ENCODE measurements at places on chromosomes 12 and 14. TPM values are rescaled to one million over a fixed set of nuclear protein-coding genes. Genes with fewer than 3 reads are reported as not detected.

- H3K27ac ChIP-seq: no peak overlapping the region
- H3K4me1 ChIP-seq: no peaks in the 10 kb centered on the region
- H3K36me3 ChIP-seq: no peaks in the 10 kb centered on the region
- no peak for DNase-seq
- H3K4me3 ChIP-seq: no peak overlapping the region
These were observed 11.9 kb upstream of the KLRB1 start for GRCh38 chr12:9619411-9620179.

RASSF8 gene
- total RNA-seq: 81.0 TPM

- no peak overlapping the region for H3K4me3 ChIP-seq
- no peak for DNase-seq
- H3K27me3 ChIP-seq: no peaks in the 10 kb centered on the region
- H3K36me3 ChIP-seq: no peaks in the 10 kb centered on the region
- H3K4me1 ChIP-seq: no peaks in the 10 kb centered on the region
- no peak overlapping the region for H3K27ac ChIP-seq
These were observed 968.5 kb downstream of the AACS start for GRCh38 chr12:126033751-126034150.

DNA sequence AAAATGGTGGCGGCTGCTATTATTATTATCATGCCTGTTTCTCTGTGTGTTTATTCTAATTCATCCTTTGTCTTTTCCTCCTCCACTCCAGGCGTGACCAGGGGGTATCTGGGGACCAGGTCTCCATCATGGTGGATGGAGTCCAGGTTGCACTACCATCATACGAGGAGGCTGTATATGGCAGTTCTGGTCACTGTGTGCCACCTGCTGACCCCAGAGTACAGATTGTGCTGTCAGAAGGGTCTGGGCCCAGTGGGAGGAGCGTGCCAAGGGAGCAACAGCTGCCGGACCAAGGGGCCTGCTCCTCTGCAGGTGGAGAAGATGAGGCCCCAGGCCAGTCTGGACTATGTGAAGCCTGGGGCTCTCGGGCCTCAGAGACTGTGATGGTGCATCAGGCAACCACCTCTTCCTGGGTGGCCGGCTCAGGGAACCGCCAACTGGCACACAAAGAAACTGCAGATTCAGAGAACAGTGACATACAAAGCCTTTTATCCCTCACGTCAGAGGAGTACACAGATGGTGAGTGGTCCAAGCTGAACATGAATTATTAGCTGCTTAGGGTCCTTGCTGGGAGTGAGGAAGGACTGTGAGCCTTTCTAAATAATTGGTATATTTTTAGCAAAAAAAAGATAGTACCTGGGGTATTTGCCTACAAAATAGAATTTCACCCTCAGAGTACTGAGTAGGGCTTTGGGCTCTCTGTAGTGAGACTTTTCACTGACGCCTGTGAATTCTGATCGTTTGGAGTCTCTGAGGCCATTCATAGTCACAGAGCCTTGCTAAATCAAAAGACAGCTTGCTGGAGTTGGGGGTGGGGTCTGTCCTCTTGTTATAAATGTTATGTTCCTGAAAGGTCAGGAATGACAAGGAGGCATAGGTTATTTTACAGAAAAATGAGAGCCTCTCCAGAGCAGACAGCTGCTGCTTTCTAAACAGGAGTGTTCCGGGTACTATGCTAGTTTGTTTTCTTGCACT lies 58.1 kb upstream of the SRSF5 start:
- H3K27ac ChIP-seq: no peak overlapping the region
- peaks cover 31% of the 10 kb centered on the region for H3K4me1 ChIP-seq
- no peaks in the 10 kb centered on the region for H3K27me3 ChIP-seq
- H3K36me3 ChIP-seq: peaks cover 70% of the 10 kb centered on the region
- DNase-seq: no peak

NT5DC3 gene
- total RNA-seq: 186 TPM

DNA sequence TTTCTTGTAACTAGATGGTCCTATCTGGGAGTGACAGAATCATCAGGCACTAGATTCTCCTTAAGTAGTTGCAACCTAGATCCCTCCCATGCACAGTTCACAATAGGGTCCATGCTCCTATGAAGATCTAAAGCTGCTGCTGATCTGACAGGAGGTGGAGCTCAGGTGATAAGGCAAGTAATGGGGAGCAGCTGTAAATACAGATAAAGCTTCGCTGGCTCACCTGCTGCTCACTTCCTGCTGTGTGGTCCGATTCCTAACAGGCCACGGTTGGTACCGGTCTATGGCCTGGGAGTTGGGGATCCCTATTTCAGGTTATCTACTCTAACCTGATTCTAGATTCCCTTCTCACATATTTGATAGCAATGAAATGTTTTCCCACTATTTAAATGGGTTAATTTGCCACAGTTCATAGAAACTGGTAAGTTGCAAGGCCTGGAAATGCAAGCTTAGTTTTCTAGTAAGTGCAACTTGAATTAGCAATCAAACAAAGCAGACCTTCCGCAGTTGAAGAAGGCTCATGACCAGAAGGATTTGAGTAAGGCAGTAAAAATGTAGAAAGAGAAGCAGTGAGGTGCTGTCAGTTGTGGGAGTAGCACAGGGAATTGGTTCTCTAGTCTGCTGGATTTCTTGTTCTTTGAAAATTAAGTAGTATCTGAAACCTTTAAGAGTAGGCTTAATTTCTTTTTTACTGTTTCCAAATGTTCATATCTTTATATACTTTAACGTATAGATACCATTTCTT lies 332.3 kb downstream of the EGLN3 start:
- no peaks in the 10 kb centered on the region for H3K27me3 ChIP-seq
- no peak overlapping the region for H3K4me3 ChIP-seq
- DNase-seq: no peak
- no peaks in the 10 kb centered on the region for H3K36me3 ChIP-seq
- no peak overlapping the region for H3K27ac ChIP-seq
- H3K4me1 ChIP-seq: no peaks in the 10 kb centered on the region

DNA sequence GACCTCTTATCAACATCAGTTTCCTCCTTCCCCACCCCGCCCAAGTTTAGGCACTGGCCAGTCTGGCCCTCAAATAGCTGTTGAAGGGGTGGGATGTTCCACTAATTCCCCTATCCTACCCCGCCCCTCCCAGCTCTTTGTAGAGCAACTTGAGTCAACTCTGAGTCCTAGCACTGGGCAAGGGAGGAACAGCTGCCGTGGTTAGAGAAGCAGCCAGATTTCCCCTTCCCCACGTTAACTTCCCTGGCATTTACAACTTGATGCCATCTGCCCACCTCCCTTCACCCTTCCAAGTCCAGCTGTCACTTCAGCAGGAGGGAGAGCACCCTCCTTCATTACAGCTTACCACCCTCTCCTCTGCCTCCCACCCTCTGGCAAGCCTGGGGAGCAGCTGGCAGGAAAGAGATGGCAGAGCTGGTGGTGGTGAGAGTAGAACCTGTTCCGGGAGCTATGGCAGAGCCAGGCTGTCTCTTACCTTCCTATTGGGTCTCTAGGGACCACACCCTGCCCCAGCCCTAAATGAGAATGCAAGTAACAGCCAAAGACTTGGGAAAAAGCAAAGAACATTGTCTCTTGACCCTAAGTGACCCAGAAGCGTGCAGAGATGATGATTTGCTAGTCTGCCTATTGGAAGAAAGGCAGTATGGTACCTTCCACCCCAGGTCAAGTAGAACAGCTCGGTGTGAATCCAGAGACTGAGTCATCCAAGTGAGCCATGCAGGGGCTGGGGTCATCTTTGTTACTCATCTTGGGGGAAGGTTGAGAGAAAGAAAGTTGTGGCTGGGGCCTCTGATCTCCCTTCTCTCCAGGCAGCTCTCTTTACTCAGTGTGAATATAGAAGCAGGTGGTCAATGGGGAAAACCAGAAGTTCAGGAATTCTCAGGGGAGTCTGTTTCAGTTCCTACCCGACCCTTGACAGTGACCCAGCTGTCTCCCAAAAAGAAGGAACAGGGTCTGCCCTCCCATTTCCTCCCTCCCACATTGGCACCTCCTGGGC lies 1.5 kb downstream of the BLOC1S1 start:
- peak overlapping the region; percentile 97 for H3K27ac ChIP-seq
- no peaks in the 10 kb centered on the region for H3K36me3 ChIP-seq
- H3K27me3 ChIP-seq: no peaks in the 10 kb centered on the region
- peaks cover 91% of the 10 kb centered on the region for H3K4me1 ChIP-seq
- H3K4me3 ChIP-seq: peak overlapping the region; percentile 63

NTN4 gene
- total RNA-seq: 51.3 TPM

DNA sequence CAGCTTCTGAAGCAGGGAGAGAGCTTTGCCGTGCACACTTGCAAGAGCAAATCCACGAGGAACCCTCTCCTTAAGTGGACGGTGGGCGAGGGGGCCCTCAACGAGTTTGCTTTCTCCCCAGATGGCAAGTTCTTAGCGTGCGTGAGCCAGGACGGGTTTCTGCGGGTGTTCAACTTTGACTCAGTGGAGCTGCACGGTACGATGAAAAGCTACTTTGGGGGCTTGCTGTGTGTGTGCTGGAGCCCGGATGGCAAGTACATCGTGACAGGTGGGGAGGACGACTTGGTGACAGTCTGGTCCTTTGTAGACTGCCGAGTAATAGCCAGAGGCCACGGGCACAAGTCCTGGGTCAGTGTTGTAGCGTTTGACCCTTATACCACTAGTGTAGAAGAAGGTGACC lies 69.0 kb downstream of the WDR20 start:
- peaks cover 4% of the 10 kb centered on the region for H3K4me1 ChIP-seq
- peaks cover 13% of the 10 kb centered on the region for H3K36me3 ChIP-seq
- no peak overlapping the region for H3K27ac ChIP-seq
- DNase-seq: no peak
- H3K27me3 ChIP-seq: no peaks in the 10 kb centered on the region

DNA sequence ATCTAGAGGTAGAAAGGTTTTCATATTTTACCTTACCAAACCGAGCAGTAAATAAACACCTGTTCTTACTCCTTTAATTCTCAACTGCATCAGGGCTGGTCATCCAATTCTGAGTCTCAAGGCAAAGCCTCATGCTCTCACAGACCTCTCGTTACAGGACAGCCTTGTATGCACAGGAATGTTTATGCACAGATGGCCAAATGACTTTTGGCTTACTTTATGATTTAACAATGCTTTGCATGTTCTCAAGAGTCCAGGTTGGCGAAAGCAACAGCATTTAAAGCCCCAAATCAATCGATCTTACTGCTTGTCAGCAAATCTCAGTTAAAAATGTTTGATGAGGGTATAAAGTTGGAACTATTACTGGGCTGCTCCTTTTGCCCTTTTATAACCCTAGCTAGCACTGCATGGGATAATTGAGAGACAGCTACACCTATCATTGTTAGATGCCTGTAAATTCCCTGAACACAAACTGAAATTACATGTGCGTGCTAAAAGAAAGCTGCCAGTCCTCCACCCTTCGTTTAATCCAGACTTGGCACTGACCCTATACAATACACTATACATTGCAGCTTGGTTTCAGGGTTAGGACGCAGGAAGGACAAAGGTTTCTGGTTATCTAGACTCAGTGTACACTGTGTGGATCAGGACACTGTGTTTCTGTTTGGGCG lies 63.6 kb downstream of the TMCC3 start:
- H3K4me3 ChIP-seq: no peak overlapping the region
- peaks cover 60% of the 10 kb centered on the region for H3K4me1 ChIP-seq

FAM216A gene
- 10.4 TPM for total RNA-seq

GRCh38 chr14:76929927-76930326 lies 98.6 kb downstream of the IRF2BPL start:
- H3K27me3 ChIP-seq: no peaks in the 10 kb centered on the region
- no peak for DNase-seq
- H3K4me3 ChIP-seq: no peak overlapping the region
- no peak overlapping the region for H3K27ac ChIP-seq
- H3K36me3 ChIP-seq: no peaks in the 10 kb centered on the region

LRCOL1 gene
- total RNA-seq: not detected

- no peaks in the 10 kb centered on the region for H3K36me3 ChIP-seq
- H3K27me3 ChIP-seq: no peaks in the 10 kb centered on the region
- peaks cover 12% of the 10 kb centered on the region for H3K4me1 ChIP-seq
- DNase-seq: no peak
These were observed 32.4 kb downstream of the BICD1 start for GRCh38 chr12:32139064-32139421.

GRCh38 chr12:132517740-132518100 lies 27.8 kb downstream of the FBRSL1 start:
- peaks cover 20% of the 10 kb centered on the region for H3K36me3 ChIP-seq
- H3K4me1 ChIP-seq: peaks cover 10% of the 10 kb centered on the region
- DNase-seq: no peak
- no peak overlapping the region for H3K4me3 ChIP-seq

GRCh38 chr12:99984271-99985128 lies at the start of gene ANKS1B:
TSS of gene ANKS1B (minus strand) at chr12:99984936. CDS start at chr12:99984237, 699 bp downstream.
- peak within 1 kb of the TSS; percentile 80 for H3K4me3 ChIP-seq
- H3K4me1 ChIP-seq: no peaks in the 10 kb centered on the region
- H3K27me3 ChIP-seq: no peaks in the 10 kb centered on the region
- H3K36me3 ChIP-seq: no peaks in the 10 kb centered on the region
- peak; percentile 68 for DNase-seq

GRCh38 chr14:95686935-95687334 lies 709 bp downstream of the TCL1B start:
- H3K27me3 ChIP-seq: no peaks in the 10 kb centered on the region
- no peak overlapping the region for H3K27ac ChIP-seq
- no peak for DNase-seq
- H3K36me3 ChIP-seq: no peaks in the 10 kb centered on the region
- H3K4me3 ChIP-seq: no peak overlapping the region

GPR162 gene
- total RNA-seq: 9.9 TPM

DNA sequence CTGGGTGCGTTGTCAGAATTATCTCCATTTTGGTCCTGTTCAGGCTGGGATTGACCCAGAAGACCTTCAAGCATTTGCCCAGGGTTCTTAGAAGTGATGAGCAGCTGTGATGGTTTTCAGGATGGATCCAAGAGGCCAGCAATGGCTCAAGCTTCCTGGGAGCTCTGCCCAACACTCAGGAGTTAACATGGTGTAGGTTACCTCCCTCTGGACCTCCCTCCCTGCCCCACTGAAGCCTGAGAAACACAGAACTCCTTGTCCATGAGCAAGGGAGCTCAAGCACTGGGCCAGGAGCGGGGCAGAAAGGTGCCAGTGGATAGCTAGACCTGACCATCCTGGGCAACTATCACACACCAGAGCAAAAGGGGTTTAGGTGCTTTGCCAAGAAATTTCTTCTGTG lies 148.4 kb upstream of the FKBP4 start:
- H3K27ac ChIP-seq: no peak overlapping the region
- DNase-seq: no peak
- no peaks in the 10 kb centered on the region for H3K27me3 ChIP-seq
- H3K4me1 ChIP-seq: peaks cover 17% of the 10 kb centered on the region

GRCh38 chr12:42021469-42021868 lies 123.2 kb downstream of the GXYLT1 start:
- no peak overlapping the region for H3K4me3 ChIP-seq
- peaks cover 10% of the 10 kb centered on the region for H3K4me1 ChIP-seq
- H3K36me3 ChIP-seq: no peaks in the 10 kb centered on the region
- no peak for DNase-seq
- H3K27me3 ChIP-seq: no peaks in the 10 kb centered on the region

- H3K36me3 ChIP-seq: no peaks in the 10 kb centered on the region
- no peak overlapping the region for H3K4me3 ChIP-seq
- H3K27ac ChIP-seq: no peak overlapping the region
- DNase-seq: no peak
These were observed 210.4 kb downstream of the EXOC5 start for GRCh38 chr14:57058319-57058718.

FAR2 gene
- 11.6 TPM for total RNA-seq
